Frontal cortex (tissue), 4 donors: ENCODE measurements at places on chromosomes 3 and 15.

DNA sequence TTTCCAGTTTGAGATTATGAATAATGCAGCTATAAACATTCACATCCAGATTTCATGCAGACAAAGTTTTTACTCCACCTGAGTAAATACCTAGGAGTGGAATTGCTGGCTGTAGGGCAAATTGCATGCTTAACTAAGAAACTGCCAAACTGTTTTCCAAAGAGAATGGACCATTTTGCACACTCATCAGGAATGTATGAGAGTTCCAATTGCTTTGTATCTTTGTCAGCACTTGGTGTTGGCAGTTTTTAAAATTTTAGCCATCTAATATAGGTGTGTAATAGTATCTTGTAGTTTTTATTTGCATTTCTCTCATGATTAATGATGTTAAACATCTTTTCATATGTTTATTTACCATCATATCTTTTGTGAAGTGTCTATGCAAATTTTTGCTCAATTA, 40.6 kb upstream of the TRIM59 start:
- DNase-seq = no peak

DNA sequence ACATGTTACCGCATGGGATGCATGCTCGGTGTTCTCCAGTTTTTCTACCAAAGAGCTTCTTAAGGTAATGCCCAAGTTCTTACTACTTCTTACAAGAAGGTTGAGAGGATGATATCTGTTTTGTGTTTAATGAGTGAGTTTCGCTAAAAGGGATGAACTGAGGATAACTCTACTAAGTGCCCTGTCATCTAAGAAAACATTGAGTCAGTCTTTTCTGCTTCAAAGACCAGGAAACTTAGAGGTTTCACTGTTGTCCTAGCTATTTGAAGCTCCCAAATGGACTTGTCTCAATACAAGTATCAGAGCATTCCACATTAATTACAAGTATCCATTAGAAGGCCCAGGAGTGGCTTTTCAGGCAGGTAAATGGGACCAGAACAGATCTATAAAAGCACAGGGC, 296.2 kb downstream of the KBTBD8 start:
- DNase-seq = no peak

DNA sequence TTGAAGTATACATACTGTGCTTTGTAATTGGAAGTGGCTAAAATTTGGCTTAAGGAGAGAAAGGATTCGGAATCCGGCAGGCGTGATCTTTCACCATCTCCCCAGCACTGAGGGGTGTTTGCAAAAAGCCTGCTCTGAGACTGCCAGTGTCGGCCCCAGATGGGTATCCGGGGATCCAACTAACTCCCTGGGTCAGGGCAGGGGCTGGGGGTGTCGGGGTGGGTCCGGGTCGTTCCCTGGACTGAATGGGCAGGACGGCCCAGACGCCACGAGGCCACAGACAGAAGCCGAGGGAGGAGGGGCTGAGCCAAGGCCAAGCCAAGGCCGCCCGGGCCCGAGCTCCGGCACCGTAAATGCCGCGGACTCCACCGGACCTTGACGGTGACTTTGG, 349 bp downstream of the PPIB start:
- no peak for DNase-seq

- DNase-seq = no peak
Measured at GRCh38 chr15:47514200-47514652, 203.1 kb upstream of the SEMA6D start.

GRCh38 chr3:13051066-13051465, 22.2 kb downstream of the IQSEC1 start:
- no peak for DNase-seq

GRCh38 chr3:160725338-160725737, 30.7 kb upstream of the PPM1L start:
- DNase-seq = no peak

GRCh38 chr3:192675958-192676649, 51.2 kb downstream of the FGF12 start:
- DNase-seq = no peak

DNA sequence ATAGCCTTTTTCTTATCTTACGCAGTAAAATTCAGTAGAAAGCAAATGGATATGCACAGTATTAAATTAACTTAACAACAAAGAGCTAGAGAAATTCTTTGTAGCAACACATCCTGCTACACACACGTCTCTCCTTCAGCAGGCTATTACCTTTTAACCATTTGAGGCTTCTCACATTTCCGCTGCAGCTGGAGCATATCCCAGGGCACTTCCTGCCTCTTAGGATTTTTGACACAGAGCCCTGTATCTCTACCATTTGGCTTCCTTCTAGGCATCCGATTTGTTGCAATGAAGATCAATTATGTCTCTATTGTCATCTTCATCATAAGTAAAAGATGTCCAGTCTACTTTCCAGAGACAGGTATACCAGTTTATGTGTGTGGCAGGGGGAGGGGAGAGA, 292.4 kb upstream of the CBLB start:
- DNase-seq = no peak

DNA sequence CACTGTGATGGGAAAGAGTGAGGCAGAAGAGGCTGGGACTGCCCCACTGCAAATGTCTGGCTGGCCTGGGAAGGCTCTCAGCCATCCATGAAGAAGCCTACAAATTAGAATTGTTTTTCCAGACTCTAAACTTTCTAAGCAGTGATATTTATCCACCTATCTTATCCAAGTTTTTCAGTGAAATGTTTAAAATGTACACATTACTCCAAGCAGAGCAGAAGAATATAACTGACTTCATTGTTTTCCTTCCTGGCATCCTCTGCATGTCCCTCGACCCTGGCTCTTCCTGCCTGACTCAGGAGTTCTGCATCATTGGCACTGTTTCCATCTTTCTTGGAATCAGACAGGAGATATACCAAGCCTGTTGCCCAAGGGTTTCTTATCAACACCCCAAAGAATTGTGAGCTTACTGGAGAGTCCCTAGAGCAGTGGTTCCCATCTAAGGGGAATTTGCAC, 401.5 kb upstream of the PROK2 start:
- DNase-seq = no peak

DNA sequence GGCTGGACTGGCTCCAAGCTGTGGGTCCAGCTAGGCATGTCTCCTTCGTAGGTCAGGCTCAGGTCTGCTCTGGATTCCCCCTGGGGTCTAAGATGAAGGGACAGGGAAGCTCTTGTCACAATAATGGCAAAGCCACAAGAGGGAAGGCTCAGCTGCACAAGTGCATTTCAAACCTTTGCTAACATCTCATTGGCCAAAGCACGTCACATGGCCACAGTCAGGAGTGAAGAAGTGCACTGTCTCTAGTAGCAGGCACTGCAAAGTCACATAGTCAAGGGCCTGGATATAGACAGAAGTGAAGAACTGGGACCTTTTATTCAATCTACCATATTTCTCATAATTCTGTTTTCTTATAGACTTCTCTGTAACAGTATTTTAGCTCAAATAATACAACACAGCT, 20.1 kb downstream of the DLEC1 start:
- DNase-seq = no peak

DNA sequence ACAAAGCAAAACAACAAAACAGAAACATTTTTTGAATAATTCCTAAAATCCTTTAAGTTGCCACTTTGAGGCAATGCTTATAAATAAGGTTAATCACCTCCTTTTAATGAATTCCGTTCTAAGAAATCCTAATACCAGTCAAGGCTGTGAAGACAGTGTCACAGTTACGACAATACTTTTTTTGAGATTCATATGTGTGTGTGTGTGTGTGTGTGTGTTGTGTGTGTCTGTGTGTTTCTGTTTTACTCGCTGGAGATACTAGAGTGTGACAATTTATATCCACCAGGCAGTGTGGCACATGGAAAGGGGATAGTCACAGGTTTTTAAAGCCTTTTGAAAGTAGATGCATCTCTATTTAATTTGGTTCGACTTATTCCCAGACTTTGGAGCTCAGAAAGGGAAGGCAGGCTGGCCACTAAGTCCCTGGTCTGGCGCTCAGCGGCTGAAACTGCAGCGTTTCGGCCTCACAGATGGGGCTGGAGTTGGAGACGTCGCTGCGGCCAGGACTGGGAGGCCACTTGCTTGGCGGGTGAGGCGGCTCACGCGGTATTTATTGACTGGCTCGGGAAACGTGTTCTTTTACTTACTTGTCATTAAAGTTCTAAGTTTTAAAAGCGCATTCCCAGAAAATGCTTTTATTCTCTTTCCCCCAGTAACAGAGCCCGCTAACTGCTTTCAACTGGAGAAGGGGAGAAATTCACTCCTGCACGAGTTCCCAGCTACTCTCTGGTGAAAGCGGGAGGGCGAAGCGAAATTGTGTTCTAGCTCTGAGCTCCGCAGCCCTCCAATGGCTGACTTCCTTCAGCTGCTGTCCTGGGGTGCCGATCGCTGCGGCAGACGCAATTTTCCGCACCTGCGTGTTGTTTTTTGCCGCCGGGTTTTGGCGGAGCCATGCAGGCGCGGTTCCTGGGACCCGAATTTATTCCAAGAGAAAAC, 13.7 kb downstream of the ZIC1 start:
- peak; percentile 24 for DNase-seq

- DNase-seq = no peak
Measured at GRCh38 chr15:58932710-58933280, 684 bp downstream of the SLTM start.

DNA sequence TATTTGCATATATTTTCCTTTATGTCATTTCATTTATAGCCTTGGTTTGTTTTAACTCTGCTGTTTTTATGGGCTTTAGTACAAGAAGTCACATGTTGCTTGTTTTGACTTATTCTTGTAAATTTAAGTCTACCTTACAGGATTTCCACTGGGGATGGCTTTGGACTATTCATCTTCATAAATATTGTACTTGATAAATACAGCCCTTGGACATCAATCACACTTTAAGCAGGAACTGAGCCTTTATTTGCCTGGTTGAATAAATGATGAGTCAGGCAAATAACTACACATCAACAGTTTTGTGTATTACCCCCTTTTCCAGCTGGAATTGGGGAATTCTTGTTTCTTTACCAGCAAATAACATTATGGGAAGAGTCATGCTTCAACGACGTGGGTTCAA, 286.0 kb downstream of the CNTN3 start:
- DNase-seq = no peak

GRCh38 chr3:65961733-65962132, 77.0 kb downstream of the MAGI1 start:
- DNase-seq = no peak

GRCh38 chr3:139534455-139534812, 5.1 kb downstream of the RBP1 start:
- no peak for DNase-seq

- DNase-seq = peak; percentile 43
Measured at GRCh38 chr15:56244038-56244810, 545 bp upstream of the RFX7 start.

DNA sequence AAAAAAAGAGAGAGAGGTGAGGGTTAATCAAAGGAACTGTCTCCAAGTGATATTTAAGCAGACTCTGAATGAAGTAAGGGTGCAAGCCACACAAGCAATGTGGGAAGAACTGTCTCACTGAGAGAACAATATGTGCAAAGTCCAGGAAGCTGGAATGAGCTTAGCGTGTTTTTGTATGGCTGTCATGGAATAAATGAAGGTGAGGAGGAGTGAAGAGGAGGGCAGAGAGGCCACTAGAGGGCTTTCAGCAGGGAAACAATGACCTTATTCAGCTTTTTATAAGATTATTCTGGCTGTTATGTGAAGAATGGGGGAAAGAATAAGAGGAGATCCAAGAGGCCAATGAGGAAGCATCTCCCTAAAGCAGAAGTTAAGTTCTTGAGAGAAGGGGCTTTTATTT, 86.9 kb upstream of the COL8A1 start:
- no peak for DNase-seq

- DNase-seq = no peak
Measured at GRCh38 chr3:18369551-18370185, 55.5 kb downstream of the SATB1 start.

GRCh38 chr15:72784456-72784876, 908 bp upstream of the ADPGK start:
- no peak for DNase-seq

- no peak for DNase-seq
Measured at GRCh38 chr3:66392966-66393332, 107.9 kb downstream of the LRIG1 start.

GRCh38 chr3:8730656-8731055, 2.9 kb upstream of the CAV3 start:
- DNase-seq = no peak

DNA sequence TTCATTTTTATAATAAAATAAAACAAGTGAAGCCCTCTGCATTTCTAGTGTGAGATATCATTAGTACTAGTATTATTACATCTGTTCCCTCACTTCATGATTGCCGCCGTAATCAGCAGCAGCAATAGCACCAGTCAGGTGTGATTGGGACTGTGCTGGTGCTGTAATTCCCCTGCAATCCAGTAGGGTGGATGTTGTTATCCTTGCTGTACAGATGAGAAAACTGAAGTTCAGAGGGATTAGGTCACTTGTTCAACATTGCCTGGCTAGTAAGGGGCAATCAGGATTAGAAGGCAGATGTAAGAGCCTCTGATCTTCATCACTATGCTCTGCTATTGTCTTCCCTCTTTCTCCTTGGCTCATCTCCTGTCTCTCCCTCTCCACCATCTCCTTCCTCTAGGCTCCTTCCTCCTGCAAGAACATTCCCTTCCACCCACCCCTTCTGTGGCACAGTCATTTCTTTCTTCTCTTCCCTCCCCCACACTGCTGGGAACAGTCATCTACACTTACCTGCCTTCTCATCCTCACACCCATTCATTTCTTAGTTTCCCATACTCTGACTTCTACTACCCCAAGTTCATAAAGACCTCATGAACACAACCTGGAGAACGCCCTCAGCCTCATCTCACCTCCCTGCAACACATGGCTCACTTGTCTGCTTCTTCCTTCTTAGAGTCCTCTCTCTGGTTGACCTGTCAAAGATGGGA, 29.7 kb downstream of the CRYGS start:
- no peak for DNase-seq

DNA sequence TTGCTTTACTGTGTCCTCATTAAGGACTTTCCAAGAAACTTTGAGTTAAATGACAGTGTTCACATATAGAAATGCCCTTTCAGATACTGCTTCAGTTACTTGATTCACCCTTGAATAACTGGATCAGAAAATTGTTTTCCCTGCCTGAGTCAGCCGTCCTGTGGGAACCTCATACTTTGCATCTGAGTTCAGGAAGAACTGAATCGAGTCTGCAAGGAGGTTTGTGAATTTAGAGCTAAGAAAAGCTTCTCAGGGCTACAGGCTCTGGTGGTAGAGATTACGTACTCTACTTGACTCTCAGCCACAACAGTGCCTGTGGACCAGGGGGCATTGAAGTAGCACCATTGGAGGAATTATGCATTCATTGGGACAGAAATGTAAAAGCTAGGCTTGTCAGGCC, 252.4 kb upstream of the C2CD4B start:
- no peak for DNase-seq

GRCh38 chr3:74920721-74921350, 306.4 kb upstream of the CNTN3 start:
- DNase-seq = no peak

- no peak for DNase-seq
Measured at GRCh38 chr15:42749266-42749665, 12.3 kb upstream of the CDAN1 start.

- DNase-seq = no peak
Measured at GRCh38 chr3:190024912-190025311, 95.8 kb downstream of the P3H2 start.

DNA sequence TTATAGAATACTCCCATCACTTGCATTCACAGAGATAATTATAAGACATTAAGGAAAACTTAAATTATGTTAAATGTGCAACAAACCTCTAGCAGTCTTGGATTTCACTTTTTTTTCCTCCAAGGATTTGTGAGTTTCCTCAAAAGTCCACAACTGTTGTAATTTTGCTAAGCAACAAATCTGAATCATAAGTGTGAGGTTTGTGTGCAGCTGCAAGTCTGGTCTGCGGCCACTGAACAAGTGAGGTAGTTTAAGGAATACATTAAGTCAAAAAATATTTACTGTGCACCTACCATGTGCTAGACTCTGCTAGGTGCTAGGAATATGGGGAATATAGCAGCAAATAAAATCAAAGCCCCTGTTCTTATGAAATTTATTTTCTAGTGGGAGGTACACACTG, 70.2 kb downstream of the LRRC28 start:
- no peak for DNase-seq
